ENCODE measurements at places on chromosomes 1 and 21.

GRCh38 chr1:23627069-23627735, 64.4 kb upstream of the RPL11 start:
- no peak for DNase-seq

GRCh38 chr1:204345941-204346645, 13.6 kb downstream of the PLEKHA6 start:
- DNase-seq = no peak

DNA sequence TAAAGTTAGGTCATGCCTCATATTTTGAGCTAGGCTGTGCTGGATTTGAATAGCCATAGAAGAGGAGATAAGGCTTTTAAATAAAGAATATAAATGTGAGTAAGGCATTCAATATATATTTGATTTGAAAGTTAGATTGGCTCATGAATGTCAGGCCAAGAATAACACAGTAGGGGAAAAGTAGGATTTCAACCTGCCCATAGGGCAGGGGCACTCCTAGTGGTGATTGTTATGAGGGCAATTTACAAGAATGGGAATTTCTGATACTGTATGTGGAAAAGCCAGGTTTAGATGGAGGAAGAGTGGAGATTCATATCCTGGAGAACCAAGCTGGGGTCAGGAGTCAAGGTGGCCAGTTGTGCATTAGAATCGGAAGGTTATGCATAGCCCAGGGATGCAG, 74.9 kb downstream of the DNAH14 start:
- no peak for DNase-seq

DNA sequence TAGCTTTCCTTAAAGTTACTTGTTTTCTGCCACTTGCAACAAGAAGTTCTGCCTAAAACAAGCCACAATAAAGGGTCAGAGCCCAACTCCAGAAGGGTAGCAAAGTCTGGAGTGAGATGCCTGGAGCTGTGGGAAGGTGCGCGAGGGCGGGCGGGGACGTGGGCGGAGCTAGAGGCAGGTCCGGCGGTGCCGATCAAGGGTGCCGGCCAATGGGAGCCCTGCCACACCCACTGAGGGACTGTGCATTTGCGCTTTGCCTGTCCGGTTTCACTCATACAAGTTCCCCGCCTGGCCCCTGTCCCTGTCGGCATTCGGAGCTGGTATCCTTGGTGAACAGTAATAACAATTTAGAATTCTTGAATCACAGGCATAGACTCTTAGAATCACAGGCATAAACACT, 732.4 kb downstream of the MATN1 start:
- DNase-seq = peak; percentile 72

DNA sequence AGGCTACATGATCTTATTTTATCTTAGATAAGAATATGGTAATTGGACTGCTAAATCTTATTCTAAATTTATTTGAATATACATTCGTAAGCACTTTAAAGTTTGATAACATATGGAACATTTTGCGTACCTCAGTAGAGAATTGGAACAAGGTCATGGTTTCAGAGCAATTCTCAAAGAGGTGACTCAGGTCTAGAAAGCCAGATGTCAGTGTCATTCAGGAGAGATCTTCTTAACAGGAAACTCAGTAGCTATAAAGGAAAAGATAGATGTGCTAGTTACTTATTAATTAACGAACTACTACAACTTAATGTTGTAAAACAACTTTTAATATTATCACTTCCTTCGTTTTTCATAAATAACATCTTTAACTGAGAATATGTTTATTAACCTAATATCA, 142.5 kb downstream of the USP25 start:
- no peak for DNase-seq

DNA sequence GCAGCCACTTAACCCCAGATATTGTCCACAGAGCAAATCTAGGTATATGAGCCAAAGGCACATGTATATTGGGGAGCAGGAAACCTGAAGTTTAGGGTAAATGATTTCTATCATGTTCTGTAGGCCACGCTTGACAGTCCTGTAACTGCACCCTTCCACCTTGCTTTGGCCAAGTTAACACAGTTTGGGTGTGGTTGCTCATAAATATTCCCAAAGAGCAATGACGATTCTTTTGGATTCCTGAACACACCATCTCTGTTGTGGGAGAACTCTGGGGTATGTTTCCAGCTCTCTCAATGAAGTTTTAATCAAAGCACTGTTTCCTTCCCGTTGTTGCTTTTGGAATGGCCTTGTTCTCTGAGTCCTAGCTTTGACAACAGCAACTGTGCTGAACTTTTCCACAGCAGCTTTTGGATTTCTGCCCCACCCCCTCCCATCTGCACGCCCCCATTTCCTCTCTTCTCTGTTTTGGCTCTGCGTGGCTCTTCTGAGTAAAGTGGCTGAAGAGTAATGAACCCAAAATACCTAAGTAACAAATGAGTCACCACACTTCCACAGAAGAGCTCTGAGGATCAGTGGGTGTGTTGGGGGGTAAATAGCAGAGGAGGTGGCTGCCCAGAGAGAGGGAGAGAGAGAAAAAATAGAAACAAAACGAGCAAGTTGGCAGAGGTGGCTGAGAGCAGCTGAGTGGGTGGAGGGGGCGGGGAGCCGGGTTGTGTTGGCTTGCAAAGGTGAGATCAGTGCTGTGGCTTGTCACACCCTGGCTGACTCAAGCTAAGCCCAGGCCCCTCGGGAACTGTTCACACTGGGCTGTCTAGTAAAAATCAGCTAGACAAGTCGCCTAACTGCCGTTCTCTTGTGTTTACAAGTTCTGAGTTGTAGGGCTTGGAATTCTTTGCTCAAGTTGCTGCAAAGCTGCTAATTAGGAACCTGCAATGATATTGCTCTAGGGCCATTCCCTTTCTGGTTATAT, 26.9 kb upstream of the RAP1A start:
- DNase-seq = peak; percentile 72

- DNase-seq = peak; percentile 49
Measured at GRCh38 chr1:67339623-67340343, 32.1 kb downstream of the IL12RB2 start.

DNA sequence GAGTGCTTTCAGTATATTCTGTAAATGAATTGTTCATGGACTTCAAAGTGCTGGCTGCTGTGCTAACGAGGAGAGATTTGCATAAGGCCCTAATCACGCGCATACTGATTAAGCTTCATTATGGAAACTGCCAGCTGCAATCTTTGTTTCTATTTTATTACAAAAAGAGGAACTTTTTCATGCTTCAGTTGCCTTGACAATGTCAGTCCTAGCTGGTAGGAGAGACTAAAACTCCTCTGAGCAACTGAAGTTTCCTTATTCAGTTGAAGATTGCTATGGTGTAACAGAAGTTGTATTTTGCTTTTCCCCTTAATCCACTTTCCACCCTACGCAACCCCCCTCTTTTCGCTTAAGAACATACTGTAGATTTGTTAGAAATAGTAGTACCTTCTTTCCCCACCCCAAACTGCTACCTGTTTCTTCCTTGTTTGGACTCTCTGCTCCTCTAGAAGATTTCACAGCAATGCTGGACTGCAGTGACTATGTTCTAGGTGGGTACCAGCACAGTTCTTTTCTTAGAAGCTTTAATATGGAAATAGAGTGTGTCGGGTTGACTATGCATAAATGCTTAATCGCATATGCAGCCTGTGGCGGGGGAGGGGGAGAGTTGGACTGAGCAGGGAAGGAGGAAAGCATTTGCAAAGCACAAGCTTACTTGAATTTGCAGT, 108.3 kb downstream of the POU2F1 start:
- DNase-seq = no peak

DNA sequence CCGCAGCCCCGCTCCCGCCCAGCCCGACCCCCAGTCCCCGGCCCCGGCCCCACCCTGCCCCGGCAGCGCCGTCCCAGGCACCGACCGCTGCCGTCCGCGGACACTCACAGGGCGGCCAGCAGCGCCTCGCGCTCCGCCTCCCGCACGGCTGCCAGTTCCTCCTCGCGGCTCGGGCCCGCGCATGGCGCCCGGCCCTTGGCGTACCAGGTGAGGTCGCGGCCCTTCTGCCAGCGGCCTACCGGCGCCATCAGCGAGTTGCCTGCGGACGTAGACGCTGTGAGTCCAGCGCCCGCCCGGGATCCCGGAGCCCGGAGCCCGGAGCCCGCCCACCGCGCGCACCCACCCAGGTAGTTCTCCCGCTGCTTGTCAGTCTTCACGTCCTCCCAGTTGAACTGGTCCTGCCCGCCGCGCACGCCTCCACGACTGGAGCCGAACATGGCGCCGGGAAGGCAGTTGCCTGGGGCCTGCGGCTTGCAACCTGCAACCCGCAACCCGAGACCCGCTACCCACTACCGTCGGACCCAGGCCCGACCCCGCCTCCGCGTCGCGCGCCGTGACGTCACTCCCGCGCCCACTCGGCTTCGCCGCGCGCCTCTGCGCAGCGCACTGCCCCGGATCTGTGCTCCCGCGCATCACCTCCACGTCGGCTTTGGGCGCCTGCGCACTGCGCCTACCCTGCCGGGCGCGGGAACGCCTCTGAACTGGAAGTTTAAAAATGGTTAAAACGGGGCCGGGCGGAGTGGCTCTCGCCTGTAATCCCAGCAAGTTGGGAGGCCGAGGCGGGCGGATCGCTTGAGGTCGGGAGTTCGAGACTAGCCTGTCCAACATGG, at the start of gene C1orf35:
C1orf35 (minus strand) TSS at position 535 of the 830 bp plus-strand sequence; CDS start at position 437, 98 bp downstream.
- peak; percentile 95 for DNase-seq

GRCh38 chr1:202781180-202781579, 27.0 kb downstream of the KDM5B start:
- DNase-seq = no peak

GRCh38 chr21:26794597-26795411, 50.4 kb downstream of the ADAMTS1 start:
- DNase-seq = peak; percentile 51

- no peak for DNase-seq
Measured at GRCh38 chr1:31576743-31577455, 584 bp downstream of the TINAGL1 start.

- no peak for DNase-seq
Measured at GRCh38 chr1:75901371-75901770, 30.8 kb downstream of the ASB17 start.

GRCh38 chr1:168466714-168467131, 77.1 kb downstream of the XCL2 start:
- no peak for DNase-seq

GRCh38 chr1:29830916-29831315, 594.6 kb downstream of the PTPRU start:
- DNase-seq = no peak

DNA sequence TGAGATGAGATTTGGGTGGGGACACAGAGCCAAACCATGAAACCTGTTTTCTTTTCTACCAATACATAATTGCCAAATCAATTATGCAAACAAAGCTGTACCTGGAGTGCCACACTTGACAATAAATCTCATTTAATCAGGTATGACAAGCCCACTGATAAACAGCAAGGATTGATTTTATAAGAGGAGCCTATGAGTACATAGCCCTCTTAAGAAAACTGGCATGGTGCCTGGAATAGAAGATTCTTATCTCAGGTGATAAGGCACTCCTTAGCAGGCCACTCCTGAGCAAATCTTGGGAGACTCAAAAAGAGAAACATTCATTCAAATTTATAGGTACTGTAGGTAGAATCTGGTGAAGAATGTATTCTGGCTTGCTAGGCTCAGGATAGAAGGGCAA, 28.6 kb upstream of the PDE4B start:
- DNase-seq = no peak

DNA sequence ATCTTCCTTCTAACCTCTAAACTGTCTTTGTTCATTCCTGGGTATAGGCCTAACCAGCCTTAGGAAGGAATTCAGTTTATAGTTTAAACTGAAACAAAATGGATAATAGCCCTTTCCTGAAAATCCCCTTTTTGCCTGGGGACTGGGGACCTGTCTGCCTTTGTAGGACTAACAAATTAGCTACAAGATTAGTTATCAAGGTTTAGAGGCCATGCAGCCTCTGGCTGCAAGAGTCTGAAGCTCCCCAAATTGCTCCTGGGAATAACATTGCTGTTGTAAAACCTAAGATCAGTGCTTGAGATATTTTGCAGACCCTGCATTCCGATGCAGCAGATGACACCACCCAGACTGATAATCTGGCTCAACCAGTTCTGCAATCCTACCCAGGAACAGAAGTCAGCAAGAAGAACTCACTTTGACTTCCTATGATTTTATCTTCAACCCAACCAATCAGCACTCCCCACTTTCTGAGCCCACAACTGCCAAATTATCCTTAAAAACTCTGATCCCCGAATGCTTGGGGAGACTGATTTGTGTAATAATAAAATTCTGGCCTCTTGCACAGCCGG, 96.6 kb upstream of the ETV3 start:
- no peak for DNase-seq

DNA sequence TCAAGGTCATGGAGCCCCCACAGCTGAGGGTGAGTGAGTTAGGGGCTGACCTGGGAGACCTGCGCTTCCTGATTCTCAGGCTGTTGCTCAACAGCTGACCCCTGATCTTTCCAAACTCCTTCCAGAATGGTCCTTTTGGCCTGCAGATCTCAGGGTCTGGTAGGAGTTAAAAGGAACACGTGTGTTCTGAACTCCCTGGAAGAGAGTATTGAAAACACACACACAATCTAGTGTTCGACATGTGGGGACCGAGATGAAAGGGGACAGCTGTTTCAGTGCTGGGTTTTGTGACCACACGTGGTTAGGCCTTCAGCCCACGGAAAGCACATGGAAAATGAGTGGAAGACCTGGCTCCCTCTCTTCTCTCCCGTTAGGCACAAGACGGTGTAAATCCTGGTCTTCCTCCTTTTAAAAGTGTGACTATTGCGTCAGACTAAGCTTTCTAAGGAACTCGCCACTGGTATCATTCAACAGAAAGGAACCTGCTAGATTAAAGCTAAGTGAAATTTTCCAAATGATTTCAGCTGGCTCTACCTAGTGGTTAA, 49.6 kb downstream of the RUNX1 start:
- peak; percentile 13 for DNase-seq

GRCh38 chr1:204105131-204105515, 32.2 kb downstream of the SOX13 start:
- no peak for DNase-seq

DNA sequence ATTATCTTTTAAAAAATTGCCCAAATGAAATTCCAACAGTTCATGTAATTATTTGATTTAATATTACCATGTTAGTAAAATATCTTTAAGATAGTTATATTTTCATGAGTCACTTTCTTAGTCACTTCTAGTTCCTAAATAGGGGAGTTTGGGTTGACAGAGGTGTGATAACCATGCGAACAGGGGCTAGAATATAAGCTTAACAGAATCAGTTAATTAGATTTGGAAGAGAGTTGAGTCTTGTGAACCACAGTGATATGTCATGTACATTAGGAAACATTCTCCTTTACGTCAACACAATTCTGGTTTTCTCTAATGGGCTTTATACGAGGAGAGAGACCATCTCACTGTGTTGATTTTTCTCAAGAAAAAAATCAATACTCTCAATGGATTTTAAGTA, 64.8 kb upstream of the ZNF281 start:
- DNase-seq = no peak

- DNase-seq = peak; percentile 83
Measured at GRCh38 chr1:81802707-81803430, 2.1 kb downstream of the ADGRL2 start.

DNA sequence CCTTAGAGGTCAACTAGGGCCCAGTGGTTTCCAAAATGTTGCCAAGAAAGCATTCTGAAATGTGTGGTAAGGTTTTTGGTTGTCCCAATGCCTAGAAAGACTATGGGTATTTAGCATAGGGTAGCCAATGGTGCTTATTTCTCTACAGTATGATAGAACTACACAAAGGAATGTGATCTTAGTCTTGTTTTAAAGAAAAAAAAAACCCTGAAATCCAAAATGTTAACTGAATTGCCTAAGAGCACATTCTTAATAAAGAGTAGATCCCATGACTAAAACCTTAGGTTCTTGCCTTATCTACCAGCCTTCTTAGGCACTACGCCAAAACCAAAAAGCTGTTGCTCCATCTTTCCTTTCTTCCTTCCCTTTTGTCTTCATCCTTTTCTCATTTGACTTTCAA, 428.2 kb downstream of the MRPL39 start:
- DNase-seq = peak; percentile 53

- DNase-seq = peak; percentile 97
Measured at GRCh38 chr1:155134880-155135414, 705 bp upstream of the SLC50A1 start.

- DNase-seq = no peak
Measured at GRCh38 chr1:78950826-78951225, 55.7 kb downstream of the ADGRL4 start.

Data from cardiac muscle cell (in vitro differentiated cells and primary cell).